ENCODE measurements at places on chromosomes 12 and 14.

GRCh38 chr12:124273630-124274029, 21.3 kb upstream of the RFLNA start:
- DNase-seq = peak; percentile 69

- peak; percentile 24 for DNase-seq
Observed at GRCh38 chr12:49232940-49233841, 31.7 kb upstream of the TUBA1C start.

DNA sequence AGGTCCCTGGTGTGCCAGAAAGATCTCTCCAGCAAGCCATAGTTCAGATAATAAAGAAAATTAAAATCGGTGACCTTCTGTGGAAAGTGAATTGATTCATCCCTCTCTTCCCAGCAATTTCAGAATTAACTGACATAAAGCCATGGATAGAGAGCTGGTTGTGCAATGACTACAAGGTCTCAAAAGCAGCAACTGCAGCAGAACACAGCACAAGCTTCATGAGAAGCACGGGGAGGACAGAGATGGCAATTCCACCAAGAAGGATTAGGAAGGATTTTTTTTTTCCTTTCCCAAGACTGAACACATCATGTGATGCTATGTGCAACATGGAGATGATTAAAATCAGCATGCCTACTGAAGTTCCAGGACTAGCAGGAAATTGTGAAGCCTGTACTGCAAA, 154.9 kb upstream of the PLEKHG7 start:
- no peak for DNase-seq

DNA sequence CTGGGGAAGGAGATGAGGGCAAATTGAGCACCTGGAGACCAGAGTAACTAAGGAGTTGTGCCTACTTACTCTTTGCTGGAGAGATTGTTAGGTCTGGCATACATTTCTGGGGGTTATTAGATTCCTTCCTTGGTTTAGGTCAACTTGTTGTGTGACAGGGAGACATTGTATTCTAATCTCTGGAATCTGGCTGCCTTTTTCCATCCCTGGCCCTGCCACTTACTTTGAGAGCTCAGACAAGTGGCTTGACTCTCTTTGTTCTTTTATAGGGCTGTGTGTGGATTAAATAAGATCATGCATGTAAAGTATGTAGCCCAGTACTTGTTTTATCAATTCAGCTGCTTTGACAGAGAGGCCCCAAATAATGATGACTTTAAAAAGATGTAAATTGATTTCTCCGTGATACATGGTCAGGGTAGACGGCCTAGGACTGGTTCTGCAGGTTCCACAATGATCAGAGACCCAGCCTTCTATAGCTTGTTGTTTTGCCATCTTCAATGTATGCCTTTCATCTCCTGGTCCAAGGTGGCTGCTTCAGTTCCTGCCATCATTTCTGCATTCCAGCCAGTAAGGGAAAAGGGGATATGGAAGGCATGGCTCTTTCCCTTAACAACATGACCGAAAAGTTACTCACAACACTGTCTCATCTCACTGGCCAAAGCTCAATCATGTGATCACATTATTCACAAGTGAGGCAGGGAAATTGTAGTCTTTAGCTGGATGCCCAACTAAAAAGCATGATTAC, 72.6 kb downstream of the CHST11 start:
- no peak for DNase-seq

- DNase-seq = no peak
Observed at GRCh38 chr14:65403231-65403630, 9.3 kb upstream of the FUT8 start.

DNA sequence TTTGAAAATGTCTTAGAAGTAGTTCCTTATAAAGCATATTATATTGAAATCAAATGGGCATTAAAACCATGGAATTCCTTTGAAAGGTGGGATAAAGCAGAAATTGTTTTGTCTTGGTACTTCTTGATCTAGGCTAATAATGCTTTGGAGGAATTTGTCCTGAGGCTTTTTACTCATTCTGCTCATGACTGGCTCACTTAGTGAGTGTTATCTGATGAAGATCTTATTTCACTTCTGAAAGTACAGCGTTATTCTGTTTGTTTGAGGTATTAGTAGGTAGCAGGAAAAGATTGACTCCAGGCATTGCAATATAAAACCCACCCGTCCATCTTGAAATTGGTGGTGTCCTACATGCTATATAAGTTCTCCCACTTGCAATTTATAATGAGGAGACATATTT, 5.5 kb downstream of the C12orf71 start:
- no peak for DNase-seq

DNA sequence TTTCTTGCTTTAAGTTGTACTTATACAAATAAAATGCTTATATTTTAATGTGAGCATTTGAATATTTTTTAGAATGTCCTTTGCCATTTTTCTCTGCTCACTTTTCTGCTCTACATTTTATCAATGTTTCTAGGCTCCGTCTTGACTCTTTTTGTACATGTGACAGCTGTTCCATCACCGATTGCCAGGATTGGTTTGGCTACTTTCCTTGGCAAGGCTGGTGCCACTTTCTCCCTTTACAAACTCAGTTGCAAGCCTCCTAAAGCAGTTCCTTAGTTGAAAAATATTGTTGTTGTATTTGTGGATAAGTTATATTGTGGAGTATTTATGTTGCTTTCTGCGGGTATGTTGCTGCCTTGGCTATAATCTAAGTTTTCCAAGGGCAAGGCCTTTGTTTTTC, 63.4 kb downstream of the DACT1 start:
- no peak for DNase-seq

DNA sequence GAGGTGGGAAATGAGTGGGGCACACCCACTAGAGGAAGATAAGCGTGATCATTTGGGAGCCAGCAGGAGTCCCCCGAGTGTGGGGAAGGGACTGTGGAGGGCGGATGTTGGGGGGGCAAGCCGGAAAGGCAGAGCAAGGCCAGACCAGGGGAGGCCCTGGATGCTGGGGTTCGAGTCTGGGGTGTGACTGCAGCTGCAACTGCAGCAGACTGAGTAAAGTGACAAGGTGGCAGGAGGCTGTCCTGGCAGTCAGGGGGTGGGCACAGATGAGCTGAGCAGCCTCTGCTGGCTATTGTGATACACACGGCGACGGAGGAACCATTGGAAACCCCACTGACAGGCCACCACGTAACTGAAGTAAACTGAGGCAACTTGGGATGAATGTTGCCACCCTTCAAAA, 110.2 kb downstream of the LGMN start:
- no peak for DNase-seq

GRCh38 chr12:54182981-54183380, 5.8 kb downstream of the SMUG1 start:
- DNase-seq = no peak

GRCh38 chr12:94596596-94596995, 53.8 kb downstream of the TMCC3 start:
- no peak for DNase-seq

GRCh38 chr14:54738009-54738408, 164.6 kb downstream of the GCH1 start:
- no peak for DNase-seq

DNA sequence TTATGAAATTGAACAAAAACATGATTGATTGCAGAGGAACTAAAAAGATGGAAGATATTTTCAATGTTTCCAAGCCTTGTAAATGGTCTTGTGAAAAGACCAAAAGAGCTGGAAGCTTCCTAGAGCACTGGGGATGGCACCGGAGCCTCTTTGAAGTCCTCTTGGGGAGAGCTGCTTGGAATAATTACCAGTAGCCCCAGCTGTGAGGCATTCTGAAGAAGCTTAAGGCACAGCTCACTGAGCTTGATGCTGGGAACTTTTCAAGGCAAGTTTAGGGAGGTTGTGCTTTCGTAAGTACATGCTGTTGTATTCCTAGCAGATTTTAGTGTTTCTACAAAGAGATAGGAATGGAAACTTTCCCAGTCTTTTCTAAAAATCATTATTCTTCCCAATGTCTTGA, 13.9 kb downstream of the PDZRN4 start:
- no peak for DNase-seq

DNA sequence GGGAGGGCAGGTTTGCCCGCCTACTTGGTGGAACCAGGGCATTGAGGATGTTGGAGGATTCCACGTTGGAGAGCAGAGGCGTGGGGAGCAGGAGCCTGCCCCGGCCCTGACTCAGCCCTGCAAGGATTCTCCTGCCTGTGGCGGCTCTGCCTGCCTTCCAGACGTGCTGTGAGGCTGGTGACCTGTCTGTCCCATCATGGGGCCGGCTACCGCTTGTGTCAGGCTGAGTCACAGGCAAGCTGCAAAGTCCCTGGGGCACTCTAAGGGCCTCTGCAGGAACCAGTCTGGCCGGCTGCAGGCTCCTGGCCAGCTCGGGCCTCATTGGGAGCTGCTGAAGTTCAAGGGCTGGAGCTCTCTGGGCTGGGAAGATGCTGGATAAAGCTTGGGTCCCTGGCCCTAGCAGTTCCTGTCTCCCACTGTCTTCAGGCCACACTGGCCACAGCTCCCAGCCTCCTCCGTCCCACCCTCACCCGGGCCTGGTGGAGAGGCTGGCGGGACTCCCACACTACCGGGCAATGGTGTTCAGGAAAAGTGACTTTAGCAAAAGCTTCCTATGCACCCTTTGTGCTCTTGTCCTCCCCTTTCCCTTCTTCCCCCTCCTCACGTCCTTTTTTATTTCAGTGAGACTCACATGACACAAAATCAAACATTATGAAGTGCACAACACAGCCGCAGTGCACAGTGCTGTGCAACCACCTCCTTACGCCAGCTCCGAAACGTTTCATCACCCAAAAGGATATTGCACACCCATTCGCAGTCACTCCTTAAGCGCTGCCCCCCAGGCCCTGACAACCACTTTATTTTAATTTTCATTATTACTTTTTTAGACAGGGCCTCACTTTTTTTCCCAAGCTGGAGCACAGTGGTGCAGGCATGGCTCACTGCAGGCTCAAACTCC, 22.0 kb upstream of the ULK1 start:
- DNase-seq = no peak

DNA sequence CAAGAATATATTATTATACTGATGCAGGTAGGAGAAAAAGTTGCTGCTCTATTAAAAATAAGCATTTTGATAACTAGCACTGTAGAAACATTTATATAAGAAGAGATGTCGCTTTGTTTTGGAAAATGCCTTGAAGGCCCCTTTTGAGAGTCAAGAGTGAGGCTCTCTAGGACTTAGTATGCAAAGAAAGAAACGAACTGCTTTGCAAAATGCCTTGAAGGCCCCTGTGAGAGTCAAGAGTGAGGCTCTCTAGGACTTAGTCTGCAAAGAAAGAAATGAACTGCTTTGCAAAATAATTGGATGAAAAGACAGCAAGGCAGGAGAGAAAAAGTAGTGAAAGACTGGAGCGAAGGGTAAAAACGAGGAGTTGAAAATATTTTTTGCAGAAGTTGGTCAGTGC, 65.9 kb downstream of the AVPR1A start:
- no peak for DNase-seq

GRCh38 chr12:88720231-88720630, 140.0 kb upstream of the KITLG start:
- no peak for DNase-seq

GRCh38 chr14:78170203-78170602, at the start of gene NRXN3:
Gene NRXN3 (plus strand): TSS chr14:78170373. CDS start chr14:78243094, 72,721 bp downstream.
- no peak for DNase-seq

DNA sequence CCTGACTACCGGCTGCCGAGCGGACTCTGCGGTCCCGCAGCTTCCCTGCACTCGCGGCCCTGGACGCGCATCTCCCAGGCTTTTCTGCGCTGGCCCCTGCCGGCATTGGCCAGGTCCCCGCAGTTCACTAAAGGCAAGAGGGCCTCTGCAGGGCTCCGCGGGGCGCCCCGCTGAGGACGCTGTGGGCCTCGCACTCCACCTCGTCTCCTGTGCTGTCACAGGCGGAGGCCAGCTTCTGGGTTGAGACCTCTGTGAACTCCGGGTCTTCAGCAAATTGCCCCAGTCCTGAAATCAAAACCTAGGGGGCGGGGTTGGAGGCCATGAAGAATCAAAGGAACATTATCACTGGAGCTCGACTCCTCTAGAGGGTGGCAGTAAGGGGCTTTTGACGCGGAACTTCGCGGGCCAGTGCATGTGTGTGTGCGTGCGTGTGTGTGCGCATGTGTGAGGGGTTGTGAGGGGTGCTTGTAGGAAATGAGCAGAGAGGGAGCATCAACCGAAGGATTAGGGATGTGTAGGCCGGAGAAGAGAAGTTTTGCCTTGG, 68.5 kb upstream of the CAPRIN2 start:
- DNase-seq = no peak

- no peak for DNase-seq
Observed at GRCh38 chr14:51073731-51074130, 21.2 kb downstream of the TRIM9 start.

DNA sequence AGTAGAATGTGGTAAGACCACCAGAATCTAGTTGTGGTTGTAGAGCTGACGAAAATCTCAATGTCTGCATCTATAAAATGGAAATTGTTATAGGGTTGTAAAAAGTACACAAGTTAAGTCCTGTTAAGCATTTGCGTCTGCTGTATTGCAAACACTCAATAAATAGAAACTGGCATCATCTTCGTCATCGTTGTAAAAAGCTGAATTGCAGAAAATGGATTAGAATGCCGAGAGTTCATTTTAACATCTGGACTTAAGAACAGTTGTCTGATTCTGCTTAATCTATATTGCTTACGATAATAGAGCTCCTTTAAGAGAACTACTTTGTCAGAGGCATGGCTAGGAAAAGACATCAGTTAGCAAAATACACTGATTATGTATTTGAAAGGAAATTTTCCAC, 33.2 kb downstream of the KCNMB4 start:
- no peak for DNase-seq

- peak; percentile 44 for DNase-seq
Observed at GRCh38 chr12:122946690-122947341, 19.4 kb downstream of the ABCB9 start.

- no peak for DNase-seq
Observed at GRCh38 chr12:78641837-78642423, 222.6 kb upstream of the SYT1 start.

GRCh38 chr12:53333845-53334244, 2.3 kb downstream of the SP7 start:
- no peak for DNase-seq

GRCh38 chr14:63773504-63773903, 45.6 kb upstream of the SGPP1 start:
- no peak for DNase-seq

GRCh38 chr12:65532764-65533163, 254.3 kb downstream of the MSRB3 start:
- DNase-seq = peak; percentile 23

GRCh38 chr12:122503783-122504590, 3.3 kb upstream of the ZCCHC8 start:
- no peak for DNase-seq

DNA sequence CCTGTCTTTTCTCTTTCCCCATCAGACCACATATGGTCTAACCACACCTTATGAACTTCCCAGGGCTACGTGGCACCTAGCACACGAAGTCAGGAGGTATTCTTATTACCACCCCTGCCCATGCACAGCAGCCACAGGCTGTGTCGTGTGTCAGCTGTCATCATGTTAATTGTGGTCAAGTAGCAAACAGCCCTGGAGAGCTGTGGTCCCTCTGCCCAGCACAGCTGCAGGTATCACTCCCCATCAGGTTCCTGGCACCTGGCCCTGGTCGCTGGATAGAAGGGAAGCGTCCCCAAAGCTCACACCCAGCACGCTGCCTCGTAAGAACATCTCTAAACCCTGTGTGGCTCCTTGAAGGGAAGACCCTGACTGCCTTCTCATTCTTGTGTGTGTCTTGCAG, 45.4 kb downstream of the CLMN start:
- no peak for DNase-seq
